ENCODE measurements at places on chromosomes 6 and 20.

DNA sequence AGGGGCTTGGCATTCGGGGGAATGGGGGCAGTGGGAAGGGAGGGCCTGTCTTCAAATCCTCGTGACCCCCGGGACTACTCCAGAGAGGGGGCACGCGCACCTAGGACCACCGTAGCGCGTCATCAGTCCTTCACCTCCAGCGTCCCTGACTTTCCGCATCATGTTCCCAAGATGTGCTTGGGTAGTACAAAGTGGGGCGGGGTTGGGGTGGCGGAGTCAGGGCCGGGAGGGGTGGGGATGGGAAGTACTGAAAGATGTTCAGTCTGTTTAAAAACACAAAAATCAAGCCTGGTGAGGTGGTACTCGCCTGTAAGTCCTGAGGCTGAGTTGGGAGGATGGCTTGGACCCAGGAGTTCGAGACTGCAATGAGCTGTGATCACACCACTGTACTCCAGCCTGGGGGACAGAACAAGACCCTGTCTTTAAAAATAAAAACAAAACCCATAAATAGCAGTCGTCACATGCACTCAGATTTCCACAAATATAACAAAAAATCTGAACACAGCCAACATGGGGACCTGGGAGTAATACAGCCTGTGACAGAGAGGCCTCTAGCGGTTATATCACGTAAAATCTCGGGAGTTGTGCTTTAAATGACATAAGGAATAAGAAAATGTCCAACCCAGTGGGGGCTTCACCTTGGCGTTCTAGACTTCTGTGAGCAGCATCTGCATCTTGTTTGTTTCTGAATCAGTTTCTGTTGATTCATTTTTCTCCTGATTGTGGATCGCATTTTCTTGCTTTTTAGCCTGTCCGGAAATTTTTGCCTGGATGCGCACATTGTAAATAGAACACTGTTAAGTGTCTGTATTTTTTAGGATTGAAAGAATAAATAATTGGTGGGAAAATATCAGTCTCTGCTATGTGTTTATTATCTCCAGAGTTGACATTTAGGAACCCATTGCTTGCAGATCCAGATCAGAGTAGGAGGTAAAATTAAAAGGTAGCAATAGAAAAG, 698 bp upstream of the LRP11 start:
- DNase-seq, result no peak

- no peak for DNase-seq
Observed at GRCh38 chr6:108737594-108738546, 110.4 kb upstream of the ARMC2 start.

DNA sequence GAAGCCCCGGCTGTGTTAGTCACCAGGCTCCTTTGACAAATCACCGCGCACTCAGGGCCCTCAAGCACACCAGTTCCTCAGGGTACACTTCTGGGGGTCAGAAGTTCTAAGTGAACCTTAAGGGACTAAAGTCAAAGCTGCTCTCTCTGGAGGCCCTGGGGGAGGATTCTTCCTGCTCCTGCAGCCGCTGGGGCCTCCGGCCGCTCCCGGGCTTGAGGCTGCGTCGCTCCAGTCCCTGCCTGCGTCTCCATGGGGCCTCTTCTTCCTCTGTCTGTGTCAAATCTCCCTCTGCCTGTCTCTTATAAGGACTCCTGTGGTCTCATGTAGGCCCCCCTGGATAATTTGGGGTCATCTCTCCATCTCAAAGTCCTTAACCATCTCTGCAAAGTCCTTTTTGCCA, 18.1 kb upstream of the GATA5 start:
- DNase-seq, result no peak

DNA sequence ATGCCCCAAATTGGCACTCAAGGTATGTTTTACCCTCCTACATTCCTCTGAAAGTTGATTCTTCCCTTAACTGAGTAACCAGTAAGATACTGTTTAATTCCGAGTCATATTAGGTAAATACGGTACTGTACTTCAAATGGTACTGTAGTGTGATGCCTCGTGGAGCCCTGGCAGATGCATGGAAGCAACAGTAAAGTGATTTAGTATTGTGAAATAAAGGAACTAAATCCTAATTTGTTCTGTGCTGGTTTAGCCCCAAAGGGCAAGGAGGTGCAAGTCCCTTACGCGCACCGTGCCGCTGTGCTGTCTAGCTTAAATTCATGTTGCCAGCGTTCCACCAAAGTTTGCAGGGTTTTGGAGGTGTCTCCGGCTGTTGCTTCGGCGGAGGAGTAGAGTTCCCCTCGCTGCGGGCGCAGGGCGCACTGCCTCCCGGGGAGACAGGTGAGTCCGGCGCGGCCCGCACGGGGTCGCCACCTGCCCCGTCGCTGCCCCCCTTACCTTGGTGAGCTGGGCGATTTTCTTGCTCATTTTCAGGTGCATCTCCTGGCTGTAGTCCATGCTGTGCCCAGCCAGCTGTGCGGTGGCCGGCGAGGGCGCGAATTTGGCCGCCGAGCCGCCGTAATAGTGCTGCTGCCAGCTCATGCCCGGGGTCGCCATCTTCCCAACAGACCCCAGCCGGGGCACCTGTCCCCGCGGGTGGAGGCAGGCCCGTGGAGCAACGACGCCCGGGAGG, 655 bp downstream of the FAM184A start:
- DNase-seq, result peak; percentile 77

DNA sequence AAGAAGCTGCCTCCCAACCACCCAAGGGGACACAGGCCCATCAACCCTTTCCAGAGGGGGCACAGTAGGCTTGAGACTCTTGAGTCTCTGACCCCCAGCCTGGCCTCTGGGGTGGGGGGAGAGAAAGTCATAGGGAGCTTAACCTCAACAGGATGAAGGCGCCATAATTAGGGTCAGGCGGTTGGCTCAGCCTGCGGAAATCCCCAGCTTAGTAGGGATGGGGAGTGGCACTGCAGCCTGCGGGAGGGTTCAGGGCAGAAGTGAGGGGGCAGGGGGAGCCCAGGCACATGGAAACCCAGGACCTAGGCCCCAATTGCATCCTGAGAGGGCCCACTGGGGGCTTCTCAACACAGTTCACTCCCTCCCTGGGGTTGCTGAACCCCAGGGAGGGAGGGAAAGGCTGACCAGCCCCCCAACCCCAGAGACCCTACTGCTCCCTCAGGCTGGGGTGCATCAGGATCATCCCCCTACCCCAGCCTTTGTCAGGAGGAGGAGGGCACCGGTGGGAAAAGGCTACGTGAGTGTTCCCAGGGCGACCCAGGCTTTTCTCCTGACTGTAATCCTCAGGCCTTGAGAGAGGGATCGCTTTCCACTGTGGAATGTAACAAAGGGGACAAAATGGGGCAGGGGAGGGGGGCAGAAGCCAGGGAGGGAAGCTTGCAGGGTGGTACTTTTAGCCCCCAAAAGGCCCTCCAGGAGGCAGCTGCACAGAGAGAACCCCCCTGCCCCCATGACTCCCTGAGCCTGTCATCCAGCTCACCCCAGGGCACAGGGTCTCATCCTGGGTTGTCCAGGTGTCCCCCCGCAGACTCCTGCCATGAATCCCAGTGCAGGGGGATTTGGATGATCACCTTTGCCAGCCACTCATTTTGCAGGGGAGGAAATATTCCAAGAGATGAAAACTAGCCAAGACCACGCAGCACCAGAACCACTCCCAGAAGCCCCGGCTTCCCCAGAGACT, 46.4 kb downstream of the MRPL14 start:
- DNase-seq, result no peak

DNA sequence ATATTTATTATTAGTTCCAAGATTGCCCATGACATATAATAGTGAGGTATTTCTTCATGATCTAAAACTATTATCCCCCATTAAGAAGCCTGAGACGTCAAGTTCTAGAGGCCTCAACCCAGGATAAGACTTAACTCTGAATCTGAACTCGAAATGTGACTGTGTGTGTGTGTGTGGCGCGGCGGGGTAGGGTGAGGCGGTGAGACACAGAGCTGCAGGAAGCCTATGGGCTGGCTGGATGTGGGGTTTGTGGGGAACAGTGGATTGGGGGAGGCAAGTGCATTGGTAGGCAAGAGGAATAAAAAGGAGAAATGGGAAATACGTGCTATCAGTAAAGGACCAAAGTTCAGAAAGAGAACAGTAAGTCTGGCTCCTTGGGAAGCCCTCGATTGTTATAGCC, 66.5 kb upstream of the RNF146 start:
- no peak for DNase-seq

DNA sequence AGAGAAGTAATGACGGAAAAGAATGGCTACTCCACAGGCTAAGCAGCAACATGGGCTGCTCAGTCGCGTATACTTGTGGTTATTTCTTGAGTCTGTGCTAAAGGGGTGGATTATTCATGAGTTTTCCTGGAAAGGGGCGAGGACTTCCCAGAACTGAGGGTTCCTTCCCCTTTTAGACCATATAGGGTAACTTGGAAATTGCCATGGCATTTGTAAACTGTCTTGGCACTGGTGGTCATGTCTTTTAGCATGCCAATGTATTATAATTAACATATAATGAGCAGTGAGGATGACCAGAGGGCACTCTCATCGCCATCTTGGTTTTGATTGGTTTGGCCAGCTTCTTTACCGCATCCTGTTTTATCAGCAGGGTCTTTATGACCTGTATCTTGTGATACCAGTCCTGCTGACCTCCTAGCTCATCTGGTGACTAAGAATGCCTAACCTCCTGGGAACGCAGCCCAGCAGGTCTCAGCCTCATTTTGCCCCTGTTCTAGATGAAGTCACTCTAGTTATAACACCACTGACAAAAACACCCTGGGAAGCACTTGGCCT, 11.4 kb downstream of the LBP start:
- DNase-seq, result no peak

DNA sequence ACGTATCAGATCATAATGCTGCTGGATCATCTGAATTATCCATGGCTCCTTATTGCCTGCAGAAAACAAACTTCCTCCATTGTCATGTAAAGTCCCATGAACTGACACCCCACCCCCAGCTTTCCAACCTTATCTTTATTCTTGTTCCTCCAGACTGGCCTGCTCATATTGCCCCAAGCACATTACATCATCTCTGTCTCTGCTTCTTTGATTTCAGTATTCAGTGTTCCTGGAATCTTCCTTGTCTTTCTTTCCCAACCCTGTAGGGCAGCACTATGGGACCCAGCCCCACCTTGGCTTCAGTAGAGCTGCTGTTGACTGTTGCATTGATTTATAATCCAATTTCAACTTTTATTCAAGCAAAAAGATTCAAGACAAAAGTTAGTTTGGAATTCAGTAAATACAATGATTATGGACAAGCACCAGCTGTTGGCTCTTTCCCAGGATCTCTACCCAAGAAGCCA, 187.5 kb upstream of the ECI2 start:
- peak; percentile 5 for DNase-seq

GRCh38 chr6:14601490-14601889, 483.9 kb downstream of the CD83 start:
- DNase-seq, result no peak

DNA sequence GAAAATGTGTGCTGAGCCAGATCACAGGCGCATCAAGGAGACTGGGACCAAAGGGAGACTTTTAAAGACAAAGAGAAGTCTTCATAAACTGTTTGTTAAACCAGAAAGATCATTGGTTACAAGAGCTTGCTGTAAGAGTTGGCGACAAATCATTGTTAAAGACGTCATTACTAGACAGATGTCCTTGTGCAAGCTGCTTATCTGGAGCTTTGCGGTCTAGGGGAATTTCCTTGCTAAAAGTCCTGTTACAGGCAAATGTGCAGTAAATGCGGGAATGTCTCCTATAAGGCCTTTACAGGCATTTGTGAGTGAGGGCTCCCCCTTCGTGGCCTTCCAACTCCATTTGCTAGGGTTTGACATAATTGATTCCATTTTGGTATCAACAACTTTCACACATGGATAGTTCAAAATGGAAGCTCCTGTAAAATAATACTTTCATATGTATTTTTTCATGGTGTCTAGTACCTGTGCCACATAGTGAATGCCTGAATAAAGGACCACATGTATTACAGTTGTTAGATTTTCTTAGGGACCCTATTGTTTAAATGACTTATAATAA, 362.4 kb downstream of the UTRN start:
- DNase-seq, result no peak

DNA sequence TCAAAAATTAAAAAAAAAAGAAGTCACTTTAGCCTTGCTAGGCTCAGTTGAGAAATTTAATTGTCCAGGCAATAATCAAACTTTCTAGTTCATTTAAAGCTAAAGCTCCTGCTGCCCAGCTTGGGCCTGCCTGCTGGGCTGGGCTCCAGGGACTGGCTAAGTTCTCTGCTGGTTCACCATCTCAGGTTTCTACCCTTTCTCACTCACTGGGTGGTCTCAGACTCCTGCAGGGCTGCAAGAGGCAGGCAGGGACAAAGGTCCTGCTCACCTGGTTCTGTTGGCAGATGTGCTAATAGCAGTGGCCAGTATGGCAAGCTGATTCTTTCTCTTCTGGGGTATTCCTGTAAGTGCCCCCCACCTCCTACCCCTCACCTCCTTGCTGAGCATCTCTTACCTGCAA, 21.2 kb upstream of the RTF2 start:
- no peak for DNase-seq

GRCh38 chr6:3750317-3751076, 1.0 kb downstream of the PXDC1 start:
- peak; percentile 59 for DNase-seq

DNA sequence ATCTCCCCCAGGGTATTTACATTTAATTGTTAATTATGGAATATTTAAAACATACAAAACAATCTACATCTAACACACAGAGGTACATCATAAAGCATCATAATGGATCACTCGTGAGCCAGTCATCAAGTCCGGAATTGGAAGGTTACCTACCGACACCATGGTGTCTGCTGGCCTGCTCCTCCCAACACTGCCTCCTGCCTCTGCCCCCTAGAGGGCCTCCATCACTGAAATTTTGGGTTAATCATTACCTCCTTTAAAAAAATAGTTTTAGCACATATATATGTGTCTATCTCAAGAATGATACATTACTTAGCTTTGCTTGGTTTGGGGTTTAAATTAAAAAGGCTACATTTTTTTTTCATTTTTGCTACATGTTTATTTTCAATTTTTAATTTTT, 114.6 kb upstream of the PDE10A start:
- DNase-seq, result no peak

DNA sequence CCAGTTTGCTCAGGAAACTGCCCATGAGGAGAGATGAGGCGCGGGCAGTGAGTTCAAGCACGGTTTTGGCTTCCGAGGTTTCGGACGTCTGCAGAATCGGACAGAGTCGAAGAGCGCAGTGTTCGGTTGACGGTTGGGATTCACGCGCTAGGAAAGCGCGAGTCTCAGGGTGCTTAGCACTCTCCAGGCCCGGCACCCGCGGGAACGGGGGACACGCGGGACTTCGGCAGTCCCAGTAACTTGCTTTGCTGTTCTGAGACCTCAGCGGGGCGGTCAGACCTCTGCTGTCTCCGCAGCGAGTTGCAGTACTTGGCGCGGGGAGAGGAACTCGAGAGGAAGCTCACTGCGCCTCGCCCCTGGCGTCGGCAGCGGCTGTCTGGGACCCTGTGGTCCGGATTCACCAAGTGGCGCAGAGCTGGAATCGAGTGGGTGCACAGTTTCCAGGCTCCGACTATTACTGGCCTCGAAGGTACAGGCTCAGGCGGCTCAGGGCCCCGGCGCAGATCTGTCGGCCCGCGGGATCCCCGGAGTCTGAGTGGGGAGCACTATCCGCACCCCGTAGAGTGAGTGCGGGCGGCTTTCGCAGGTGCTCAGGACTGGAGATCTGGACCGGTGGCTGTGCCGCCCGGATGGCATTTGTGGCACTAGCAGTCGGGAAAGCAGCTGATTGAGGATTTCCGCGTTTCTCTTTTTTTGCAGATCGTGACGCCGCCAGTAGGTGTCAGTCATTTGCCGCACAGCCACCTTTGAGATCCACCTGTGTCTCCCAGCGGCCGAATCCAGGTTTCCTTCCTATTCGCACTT, at the start of gene POM121L2:
POM121L2 (minus strand) TSS at position 128 of the 804 bp plus-strand sequence; CDS start at position 25, 103 bp downstream.
- no peak for DNase-seq
